Stimulated activated CD4-positive, alpha-beta T cell treated with anti-CD3 and anti-CD28 coated beads, Interleukin-4, amount 100 ng/mL, for 24 hours (primary cell): ENCODE measurements at places on chromosomes 7 and 10.

GRCh38 chr10:44386546-44387052, 1.7 kb upstream of the CXCL12 start:
- DNase-seq, result peak; percentile 8

- DNase-seq, result no peak
These were observed 29.4 kb upstream of the HNRNPH3 start for GRCh38 chr10:68302503-68302823.

DNA sequence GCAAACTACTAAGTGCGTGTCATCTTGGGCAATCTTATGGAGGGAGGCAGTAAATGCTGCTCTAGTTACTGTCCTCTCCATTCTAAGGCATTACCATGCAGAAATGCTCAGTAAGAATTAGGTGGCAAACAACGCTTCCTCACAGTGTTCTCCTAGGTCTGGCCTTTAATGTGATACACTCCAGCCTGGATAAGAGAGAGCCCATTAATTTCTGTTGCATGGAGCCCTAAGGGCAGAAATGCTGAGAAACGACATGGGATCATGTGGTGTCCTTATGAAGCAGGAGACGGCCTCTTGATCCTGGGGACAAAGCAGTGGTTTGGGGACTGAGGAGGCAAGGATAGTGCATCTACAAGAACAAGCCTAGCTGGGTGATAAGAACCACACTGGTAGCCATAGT, 44.0 kb downstream of the SLC25A13 start:
- no peak for DNase-seq

- no peak for DNase-seq
These were observed 13.6 kb downstream of the OPALIN start for GRCh38 chr10:96345222-96345621.

DNA sequence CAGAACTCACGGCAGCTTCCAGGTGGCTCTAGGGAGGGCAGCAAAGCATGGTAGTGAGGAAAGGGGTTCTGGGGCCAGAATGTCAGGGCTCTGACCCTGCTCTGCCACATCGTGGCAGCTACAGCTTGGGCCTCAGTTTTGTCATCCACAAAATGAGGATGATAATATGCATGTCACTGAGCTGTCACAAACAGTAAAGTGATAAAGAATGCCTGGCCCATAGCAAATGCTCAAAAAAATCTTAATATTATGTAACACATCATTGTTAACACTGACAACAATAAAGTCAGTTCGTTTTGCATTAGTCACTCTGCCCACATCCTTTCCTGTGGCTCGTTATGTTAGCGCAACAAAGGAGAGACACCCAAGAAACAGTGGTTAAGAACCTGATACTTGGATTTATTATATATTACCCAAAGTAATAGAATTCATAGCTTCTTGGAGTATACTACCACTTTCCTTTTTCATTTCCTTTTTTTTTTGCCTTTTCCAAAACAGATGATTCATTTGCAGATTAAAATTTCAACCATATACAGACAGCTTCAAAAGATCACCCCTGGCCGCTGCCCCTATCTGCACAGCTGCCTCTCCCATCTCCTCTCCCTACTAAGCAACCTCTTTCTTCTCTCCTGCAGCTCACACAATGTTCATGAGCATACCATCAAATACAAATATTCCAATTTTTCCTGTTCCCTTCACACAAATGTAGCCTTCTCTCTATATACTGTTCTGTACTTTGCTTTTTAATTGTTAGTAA, 45.5 kb upstream of the DDC start:
- peak; percentile 47 for DNase-seq

DNA sequence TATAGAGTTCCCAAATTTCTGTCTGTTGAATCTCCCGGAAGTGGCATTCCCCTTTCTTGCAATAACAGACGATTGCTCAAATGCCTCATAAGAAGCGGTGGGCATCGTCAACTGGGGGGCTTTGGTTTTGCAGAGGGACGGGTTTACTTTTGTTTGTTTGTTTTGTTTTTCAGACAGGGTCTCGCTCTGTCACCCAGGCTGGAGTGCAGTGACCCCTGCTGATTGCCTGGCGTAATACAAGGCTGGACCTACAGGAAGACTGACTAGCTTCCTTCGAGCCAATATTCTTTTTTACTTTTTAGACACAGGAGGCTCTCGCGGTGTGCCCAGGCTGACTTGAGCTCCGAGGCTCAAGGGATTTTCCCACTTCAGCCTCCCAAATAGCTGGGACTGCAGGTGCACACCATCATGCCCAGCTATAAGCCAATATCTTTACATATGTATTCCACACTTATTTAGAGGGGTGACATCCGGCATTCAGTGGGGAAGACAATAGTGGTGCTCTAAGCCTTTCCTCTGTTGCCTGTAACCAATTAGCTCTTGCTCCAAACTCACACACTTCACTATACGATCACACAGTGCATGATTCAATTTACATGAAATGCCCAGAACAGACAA, 58.1 kb downstream of the FHIP2A start:
- DNase-seq, result peak; percentile 43

- no peak for DNase-seq
These were observed 506 bp downstream of the MCM10 start for GRCh38 chr10:13161857-13162271.

- DNase-seq, result no peak
These were observed 10.3 kb upstream of the DNAAF5 start for GRCh38 chr7:716222-716621.
